Esophagus squamous epithelium (tissue), 5 donors: ENCODE measurements at places on chromosomes 1 and 21.

DNA sequence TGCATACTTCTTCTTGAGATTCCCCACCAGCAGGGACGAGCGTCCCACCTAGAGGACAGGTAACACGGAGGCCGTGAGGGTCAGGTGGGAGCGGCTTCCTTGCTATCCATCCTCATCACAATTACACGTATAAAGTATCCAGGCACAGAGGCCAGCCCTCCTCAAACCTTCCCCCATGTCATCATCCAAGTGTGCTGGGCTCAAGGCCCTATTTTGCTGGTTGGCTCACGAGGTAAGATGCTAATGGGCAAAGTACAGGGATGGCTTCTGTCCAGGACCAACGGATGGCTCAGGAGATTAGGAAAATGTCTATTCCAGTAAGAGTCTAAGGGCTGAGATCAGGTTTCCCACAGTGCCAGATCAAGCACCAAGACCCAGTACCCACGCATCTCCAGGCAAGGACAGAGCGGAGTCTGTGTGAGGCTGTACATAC lies 11.5 kb upstream of the A3GALT2 start:
- DNase-seq, result no peak

GRCh38 chr1:97041026-97041425 lies 319.4 kb downstream of the PTBP2 start:
- DNase-seq, result no peak

DNA sequence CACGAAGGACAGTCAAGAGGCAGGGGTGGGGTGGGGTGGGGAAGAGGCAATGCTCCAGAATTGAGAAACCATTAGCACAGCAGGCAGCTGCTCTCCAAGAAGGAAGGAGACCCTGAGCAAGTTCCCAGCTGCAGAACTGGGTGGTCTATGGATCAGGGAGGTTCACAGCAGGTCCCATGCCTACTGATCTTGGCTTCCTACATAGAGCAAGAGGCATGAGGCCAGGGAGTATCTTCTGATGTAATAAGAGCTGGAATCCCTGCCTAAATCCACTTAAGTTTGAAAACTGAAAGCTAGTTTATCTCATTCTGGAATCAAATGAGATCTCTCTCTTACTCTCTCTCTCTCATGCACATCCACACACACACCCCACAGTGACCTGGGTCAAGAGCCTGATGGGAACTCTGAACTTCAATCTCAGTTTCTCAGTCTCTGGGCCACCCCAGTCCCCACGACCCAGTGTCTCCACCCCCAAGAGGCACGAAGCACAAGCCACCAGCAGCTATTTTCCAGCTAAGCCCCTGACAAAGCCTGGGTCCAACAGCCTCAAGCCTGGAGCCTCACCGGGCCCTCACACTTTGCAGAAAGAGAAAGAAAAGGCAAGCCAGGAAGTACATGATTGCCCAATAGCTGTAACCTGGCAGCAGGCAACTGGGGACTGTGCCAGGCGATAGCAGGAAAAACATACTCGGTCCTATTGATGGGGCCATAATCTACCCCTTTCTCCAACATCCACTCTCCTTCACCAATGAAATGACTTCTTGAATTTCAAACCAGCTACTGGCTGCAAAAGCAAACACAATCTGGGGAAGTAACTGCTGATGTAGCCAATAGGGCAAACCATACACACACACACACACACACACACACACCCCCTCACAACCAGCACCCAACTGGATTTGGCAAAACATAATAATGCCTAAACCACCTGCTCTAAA lies 2.2 kb downstream of the NUAK2 start:
- no peak for DNase-seq

DNA sequence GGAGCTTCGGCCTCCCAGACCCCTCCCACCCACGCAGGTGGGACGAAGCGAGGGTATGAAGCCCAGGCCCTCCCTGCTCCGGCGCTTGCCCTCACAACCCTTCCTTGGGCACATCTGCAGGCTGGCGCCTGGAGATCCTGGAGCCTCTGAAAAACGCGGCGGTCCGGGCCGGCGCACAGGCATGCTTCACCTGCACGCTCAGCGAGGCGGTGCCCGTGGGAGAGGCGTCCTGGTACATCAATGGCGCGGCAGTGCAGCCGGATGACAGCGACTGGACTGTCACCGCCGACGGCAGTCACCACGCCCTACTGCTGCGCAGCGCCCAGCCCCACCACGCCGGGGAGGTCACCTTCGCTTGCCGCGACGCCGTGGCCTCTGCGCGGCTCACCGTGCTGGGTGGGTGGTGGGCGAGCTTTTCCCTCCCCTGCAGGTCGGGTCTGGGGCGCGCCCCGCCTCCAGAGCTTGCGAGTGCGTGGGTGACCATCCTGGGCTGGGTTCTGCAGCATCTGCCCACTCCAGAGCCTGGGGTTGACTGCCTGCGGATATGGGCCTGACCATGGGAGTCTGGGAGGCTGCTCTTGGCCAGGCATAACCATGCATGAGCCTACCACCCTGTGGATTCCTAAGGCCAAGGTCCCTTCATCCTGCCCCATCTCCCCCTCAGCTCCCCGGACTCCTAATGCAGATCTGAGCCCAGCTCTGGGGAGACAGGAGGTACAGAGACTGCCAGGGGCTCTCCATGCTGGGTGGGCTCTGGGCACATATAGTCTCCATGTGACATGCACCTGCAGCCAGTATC lies 89.8 kb downstream of the TRIM11 start:
- DNase-seq, result no peak

- DNase-seq, result no peak
Observed at GRCh38 chr1:31625561-31626222, 8.2 kb downstream of the HCRTR1 start.

DNA sequence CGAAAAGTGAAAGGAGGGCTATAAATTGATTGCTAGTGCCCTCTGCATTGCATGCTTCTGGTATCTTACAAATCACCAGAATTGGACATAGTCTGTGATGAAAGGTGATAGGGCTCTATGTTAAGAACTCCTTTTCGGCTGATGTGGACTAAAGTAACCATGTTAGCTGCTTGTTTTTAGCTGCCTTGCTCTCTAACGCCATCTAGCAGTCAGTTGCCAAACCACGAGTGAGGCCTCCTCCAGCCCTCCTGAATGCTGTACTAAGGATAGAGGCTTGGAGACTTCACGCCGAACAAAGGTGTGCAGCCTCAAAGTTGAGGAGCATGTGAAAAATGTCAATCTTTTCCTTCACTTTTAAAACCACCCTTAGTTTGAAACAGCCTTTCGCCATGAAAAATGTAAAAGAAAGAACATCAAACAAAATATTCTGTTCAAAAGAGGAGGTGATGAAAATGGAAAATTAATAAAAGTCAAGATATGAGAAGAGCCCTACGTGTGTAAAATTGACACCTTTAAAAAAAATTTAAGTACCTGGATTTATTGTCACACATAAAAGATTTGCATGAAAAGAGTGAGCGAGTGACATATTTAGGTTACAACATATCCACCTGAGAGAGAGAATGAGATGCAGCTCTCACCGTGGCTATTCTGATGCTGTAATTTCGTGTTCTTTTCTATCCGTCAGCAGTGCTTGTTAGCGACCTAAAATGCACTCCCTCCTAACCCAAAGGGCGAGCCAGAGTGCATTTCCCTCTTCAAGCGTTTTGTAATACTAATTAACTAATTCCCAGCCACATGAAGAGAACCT lies 8.1 kb downstream of the LRRC53 start:
- DNase-seq, result no peak

DNA sequence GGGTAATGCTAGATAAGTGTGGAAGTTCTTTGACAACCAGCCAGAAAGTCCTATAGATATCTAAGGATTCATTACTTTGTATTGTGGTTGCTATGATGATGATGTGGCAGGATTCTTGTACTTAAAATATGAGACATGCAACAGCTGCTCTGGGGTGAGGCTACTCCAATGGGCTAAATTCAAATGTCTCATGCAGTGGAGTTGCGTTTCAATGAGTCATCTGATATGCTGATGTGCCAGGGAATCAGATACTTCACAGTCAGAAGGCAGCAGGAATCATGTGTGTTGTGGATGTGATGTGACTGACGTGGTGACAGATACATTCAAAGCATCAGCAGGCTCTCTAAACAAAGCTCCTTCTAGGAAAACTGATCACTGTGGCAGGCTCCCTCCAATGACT lies 66.5 kb downstream of the TSEN15 start:
- DNase-seq, result no peak

DNA sequence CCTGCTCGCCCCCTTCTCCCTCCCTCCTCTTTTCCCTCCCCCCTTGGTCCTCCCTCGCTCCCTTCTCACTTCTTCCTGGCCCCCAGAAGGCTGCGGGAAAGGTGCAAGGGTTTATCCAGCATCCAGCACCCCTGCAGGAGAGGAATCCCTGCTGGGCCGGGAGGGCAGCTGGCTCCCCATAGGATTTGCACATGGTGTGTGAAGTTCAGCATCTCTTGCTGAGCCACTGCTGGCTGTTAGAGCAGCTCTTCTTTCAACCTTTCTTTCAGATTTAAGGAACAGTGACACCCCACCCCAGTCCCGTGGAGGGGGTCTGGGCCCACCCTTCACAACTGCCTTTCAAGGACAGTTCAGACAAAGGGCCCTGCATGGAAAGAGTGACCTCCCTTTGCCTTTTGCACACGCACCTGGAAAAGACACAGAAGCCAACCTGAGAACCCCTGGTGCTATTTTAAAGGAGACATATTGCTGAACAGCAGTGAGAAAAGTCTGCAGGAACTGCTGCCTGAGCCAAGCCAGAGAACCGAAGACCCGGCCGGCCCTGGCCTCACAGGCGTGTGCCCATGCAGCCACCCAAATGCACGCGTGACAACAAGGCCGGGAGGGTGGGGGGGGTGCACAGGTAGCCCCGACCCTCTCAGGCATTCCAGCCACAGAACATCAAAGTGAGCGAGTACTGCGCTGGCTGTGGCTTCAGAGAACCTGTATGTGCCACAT lies 66.6 kb downstream of the SLC37A1 start:
- DNase-seq, result no peak

- no peak for DNase-seq
Observed at GRCh38 chr1:87953732-87954344, 625.2 kb downstream of the LMO4 start.

GRCh38 chr1:41891199-41891896 lies 27.4 kb downstream of the HIVEP3 start:
- no peak for DNase-seq

DNA sequence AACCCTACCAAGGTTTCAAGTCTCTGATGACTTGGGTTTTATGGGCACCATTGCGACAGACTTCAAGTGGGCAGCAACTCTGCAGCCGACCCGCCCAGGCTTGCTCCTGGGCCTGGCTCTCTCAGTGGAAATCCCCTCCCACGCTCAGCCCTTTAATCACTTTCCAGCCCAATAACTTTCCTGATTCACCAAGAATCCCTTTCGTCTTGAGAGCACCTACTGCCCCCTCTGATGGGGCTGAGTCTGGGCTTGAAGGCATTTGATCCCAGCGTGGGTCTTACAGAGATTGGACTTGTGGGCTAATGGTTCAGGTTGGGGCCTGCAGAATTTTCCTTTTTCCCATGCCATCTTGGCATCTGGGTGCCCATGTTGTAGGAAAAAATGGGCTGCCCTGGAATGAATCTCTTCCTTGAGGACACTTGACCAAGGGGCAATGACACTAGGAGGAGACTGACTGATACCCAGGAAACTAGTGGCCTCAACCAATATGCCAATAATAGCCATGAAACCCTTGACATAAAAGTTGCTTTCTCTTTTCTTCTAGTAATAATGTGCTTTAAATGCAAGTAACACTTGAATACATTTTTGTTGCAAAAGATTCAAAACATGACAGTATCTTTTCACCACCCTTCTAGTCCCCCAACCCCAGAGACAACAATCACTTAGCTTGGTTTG lies 7.8 kb upstream of the PHLDA3 start:
- DNase-seq, result no peak

- DNase-seq, result no peak
Observed at GRCh38 chr1:163191301-163191700, 11.4 kb downstream of the RGS5 start.

DNA sequence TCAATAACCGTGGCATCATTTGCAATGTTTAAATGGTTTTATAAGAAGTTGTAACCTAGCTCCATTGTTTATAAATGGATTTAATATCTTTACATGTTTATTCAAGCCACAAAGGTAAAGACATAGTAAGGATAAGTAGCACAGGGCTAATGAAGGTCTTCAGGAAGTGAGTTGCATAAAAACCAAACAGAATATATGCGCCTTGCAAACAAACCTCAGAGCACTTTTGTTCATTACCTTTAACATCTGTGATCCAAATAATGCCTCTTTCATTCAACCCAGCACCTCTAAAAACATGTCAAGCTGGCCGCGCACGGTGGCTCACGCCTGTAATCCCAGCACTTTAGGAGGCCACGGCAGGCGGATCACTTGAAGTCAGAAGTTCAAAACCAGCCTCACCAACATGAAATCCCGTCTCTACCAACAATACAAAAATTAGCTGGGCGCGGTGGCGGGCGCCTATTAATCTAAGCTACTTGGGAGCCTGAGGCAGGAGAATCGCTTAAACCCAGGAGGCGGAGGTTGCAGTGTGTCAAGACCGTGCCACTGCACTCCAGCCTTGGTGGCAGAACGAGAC lies 25.3 kb downstream of the BRINP3 start:
- DNase-seq, result no peak

- DNase-seq, result no peak
Observed at GRCh38 chr1:156482276-156482675, 18.3 kb downstream of the MEF2D start.

GRCh38 chr21:46369520-46370235 lies 45.7 kb downstream of the PCNT start:
- no peak for DNase-seq

DNA sequence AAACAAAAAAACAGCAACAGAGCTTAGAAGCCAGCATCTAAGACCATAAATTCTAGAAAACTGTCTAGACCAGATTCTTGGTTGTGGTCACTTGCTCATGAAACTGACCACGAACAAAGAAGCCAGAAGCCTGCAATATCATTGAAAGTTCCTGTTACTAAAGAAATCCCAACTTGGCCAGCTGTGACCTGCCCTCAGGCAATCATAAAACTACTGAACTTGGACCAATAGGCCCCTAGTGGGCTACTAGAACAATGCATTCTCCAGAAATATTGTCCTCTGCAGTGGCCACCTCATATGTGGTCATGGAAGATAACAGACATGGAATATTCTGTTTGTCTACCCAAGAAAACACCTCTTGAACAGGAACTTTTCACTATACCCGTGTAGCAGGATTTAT lies 87.7 kb downstream of the SPATA17 start:
- no peak for DNase-seq
